Left lung (tissue), 14 donors: ENCODE measurements at places on chromosomes 7 and 10. TPM values are rescaled to one million over a fixed set of nuclear protein-coding genes. Genes with fewer than 3 reads are reported as not detected.

Gene GRM3
- not detected for total RNA-seq

DNA sequence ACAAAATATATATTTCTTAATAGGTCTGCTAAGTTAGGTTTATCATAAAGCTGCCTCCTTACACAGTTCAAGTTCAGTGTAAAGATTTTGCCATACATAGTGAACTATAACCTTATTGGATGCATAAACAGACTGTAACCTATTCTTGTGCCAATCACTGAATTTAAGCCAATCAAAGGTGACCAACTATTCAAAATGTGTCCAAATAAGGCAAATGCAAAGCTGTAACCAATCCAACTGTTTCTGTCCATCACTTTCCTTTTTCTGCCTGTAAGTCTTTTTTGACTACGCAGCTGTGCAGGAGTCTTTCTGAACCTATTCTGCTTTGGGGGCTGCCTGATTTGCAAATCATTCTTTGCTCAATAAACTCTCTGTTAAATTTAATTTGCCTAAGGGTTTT, 11.6 kb upstream of the DNMBP start:
- H3K4me1 ChIP-seq, result no peaks in the 10 kb centered on the region
- peaks cover 10% of the 10 kb centered on the region for H3K27me3 ChIP-seq
- no peaks in the 10 kb centered on the region for H3K36me3 ChIP-seq
- H3K4me3 ChIP-seq, result no peak overlapping the region
- no peak overlapping the region for H3K27ac ChIP-seq
- no peak for DNase-seq

- peaks cover 41% of the 10 kb centered on the region for H3K4me1 ChIP-seq
- H3K27me3 ChIP-seq, result no peaks in the 10 kb centered on the region
- peak overlapping the region; percentile 72 for H3K4me3 ChIP-seq
- H3K36me3 ChIP-seq, result no peaks in the 10 kb centered on the region
- DNase-seq, result no peak
Measured at GRCh38 chr10:91925022-91925320, 1.4 kb downstream of the BTAF1 start.

DNA sequence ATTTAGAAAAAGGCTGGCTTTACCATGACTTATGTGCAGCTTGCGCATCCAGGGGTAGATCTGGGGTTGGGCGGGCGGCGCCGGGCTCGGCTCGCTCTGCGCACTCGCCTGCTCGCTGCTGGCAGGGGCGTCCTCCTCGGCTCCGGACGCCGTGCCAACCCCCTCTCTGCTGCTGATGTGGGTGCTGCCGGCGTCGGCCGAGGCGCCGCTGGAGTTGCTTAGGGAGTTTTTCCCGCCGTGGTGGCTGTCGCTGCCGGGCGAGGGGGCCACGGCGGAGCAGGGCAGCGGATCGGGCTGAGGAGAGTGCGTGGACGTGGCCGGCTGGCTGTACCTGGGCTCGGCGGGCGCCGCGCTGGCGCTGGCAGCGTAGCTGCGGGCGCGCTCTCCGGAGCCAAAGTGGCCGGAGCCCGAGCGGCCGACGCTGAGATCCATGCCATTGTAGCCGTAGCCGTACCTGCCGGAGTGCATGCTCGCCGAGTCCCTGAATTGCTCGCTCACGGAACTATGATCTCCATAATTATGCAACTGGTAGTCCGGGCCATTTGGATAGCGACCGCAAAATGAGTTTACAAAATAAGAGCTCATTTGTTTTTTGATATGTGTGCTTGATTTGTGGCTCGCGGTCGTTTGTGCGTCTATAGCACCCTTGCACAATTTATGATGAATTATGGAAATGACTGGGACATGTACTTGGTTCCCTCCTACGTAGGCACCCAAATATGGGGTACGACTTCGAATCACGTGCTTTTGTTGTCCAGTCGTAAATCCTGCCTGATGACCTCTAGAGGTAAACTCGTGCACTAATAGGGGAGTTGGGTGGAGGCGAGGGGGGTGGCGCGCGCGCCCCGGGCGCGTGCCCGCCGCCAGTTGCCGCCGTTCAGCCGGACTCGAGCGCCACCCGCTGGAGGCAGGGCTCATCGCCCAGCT, at the start of gene HOXA5:
HOXA5 (minus strand) TSS at position 659 of the 927 bp plus-strand sequence; CDS start at position 585, 74 bp downstream.
- peaks cover 35% of the 10 kb centered on the region for H3K27me3 ChIP-seq
- peak within 1 kb of the TSS; percentile 52 for H3K4me3 ChIP-seq
- no peaks in the 10 kb centered on the region for H3K36me3 ChIP-seq
- peak; percentile 94 for DNase-seq
- H3K27ac ChIP-seq, result peak within 1 kb of the TSS; percentile 92

DNA sequence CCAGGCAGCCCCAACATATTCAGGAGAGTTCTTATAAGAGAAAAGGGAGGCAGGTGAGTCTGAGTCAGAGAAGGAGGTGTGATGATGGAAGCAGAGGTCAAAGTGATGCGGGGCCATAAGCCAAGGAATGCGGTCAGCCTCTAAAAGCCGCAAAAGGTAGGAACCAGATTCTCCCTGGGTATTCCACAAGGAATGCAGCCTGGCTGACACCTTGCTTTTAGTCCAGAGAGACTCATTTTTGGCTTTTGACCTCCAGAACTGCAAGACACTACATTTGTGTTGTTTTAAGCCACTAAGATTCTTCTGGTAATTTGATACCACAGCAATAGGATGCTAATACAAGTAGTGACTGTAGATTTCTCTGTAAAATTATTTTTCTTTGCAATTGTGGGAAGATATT, 151.5 kb upstream of the EEPD1 start:
- no peaks in the 10 kb centered on the region for H3K4me1 ChIP-seq
- no peak for DNase-seq
- no peak overlapping the region for H3K4me3 ChIP-seq
- H3K36me3 ChIP-seq, result no peaks in the 10 kb centered on the region
- H3K27ac ChIP-seq, result no peak overlapping the region
- no peaks in the 10 kb centered on the region for H3K27me3 ChIP-seq
